ENCODE measurements at places on chromosomes 2 and 18. TPM values are rescaled to one million over a fixed set of nuclear protein-coding genes. Genes with fewer than 3 reads are reported as not detected.

MTX2 gene
- 25.1 TPM for total RNA-seq

COLEC11 gene
- total RNA-seq, result 0.57 TPM

CYP27C1 gene
- not detected for total RNA-seq

SERPINB2 gene
- 0.16 TPM for total RNA-seq

COL4A4 gene
- under 0.01 TPM for total RNA-seq

Data from bladder microvascular endothelial cell (primary cell).